ENCODE measurements at places on chromosomes 3 and 15.

DNA sequence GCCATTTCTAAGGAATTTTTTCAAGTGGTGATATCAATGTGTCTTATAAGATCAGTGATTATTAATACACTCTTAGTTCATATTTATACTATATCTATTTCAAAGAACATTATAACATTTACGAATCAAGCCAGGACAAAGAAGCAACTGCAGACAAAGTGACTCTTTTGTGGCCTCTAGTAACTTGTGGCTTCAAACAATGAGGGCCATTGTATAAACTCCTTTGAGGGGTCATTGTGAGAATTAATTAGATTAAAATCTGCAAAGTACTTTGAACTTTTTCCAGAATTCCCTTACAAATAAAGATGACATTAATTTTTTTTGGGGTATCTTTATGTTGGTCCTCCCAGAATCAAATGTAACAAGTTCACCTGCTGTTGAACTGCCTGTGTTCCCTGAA, 12.3 kb upstream of the SLC30A4 start:
- DNase-seq: no peak

DNA sequence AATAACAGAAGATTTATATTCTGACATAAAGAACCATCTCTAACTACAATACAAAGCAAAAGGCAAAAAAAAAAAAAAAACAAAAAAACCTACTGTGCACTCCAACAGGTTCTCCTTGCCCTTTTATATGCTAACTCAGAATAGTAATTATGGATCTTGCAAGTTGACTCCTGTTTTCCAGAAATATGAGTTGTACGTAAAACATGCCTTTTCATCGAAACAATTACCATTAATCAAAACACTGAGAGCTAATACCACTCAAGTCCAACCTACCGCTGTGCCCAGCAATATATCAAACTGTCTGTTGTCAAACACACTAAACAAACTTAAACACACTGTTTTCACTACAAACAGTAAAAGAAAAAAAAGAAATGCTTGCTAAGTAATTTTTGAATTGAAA, 389.8 kb downstream of the TBC1D5 start:
- no peak for DNase-seq

DNA sequence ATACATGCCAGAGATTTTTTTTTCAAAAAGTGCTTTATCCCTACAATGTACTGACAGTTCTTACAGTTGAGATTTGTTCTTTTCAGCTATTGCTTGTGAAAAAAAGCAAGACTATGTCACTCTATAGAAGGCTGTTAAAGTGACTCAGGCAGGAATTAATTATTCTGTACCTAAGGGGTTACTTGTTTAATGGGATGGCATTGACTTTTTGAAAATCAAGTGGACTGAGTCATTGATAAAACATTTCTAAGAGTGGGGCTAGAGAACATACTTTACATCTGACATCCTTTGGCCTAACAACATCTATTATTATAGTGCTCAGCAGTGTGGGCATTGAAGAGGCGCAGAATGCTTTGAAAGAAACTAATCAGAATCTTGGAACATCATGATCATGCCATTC, 34.3 kb downstream of the INTS14 start:
- no peak for DNase-seq

GRCh38 chr3:76656531-76657070, 383.3 kb upstream of the ROBO2 start:
- no peak for DNase-seq

DNA sequence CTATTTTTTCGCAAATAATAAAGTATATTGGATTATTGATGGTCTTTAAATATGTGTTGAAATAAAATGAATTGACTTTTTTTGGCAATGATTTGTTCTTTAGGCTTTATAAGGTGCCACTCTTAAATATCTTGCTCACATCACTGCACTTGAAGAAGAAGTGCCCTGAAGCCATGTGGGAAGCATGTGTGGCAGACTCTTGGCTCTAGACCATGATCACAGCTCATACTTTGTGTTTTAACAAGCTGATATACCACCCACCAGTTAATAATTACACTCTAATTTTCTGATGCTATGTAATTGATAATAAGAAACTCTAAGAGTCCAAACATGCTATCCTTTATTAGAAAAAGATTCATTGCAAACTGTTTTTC, 52.1 kb upstream of the TGFBR2 start:
- no peak for DNase-seq

Measured in MV-4-11 (cell line).